NCI-H460 (cell line): ENCODE measurements at places on chromosomes 11 and 22. TPM values are rescaled to one million over a fixed set of nuclear protein-coding genes. Genes with fewer than 3 reads are reported as not detected.

DNA sequence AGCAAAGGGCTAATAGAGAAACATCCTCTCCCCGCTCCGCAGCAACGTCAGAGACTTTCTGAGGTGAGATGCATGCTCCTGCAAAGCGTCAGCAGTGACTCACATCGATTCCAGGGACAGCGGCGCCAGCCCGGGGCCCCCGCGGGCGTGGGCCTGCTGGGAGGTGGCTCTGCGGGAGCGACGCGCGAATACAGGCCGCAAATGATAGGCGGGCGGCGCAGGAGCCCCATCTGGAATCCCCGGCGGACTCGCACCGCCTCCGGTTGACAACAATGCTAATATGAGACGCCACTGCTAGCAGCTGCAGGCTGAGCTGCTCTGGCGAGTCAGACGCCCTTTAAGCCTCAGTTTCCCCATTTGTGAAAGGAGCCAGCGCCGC lies 557 bp downstream of the RANGAP1 start:
- peak; percentile 48 for DNase-seq

DNA sequence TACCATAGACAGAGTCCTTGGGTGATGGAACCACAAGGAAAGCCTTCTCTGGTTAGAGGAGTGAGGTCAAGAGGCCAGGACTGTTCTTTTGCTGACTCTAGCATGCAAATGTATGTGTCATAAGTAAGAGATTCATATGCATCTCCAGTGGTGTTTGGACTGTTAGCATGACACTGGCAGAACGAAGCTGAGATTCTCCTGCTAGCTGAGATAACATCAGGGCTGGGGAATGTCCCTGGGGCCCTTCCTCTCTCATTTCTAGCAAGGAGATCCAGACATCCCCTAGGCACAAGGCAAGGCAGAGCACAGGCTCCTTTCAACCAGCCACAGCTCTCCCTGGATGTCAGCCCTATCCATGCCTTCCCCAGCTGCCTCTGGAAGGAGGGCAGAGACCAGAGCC lies 711.3 kb downstream of the OPCML start:
- DNase-seq: no peak

- no peak for DNase-seq
Measured at GRCh38 chr22:36177160-36177559, 16.6 kb upstream of the APOL3 start.

SYT12 gene
- 0.32 and 0.52 TPM in 2 replicates for total RNA-seq

- DNase-seq: peak; percentile 8
Measured at GRCh38 chr22:38135133-38135706, 24.7 kb upstream of the BAIAP2L2 start.

DNA sequence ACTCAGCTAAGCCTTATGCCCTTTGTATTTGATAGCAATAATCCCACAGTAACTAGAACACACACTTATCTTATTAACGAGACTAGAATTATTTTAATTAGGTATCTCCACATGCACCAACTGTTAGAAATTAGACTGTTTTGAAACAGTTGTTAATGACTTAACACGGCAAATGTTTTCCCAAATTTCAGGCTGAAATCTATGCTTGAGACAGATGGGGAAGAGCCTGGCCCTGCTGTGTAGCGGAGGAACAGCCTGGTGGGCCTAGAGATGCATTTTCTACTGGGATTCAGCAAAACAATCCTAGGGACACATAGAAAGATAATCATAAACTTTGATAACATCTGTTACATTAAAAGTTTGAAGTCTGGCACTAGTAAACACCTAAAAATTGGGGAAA lies 273.4 kb downstream of the TTC28 start:
- DNase-seq: no peak

DNA sequence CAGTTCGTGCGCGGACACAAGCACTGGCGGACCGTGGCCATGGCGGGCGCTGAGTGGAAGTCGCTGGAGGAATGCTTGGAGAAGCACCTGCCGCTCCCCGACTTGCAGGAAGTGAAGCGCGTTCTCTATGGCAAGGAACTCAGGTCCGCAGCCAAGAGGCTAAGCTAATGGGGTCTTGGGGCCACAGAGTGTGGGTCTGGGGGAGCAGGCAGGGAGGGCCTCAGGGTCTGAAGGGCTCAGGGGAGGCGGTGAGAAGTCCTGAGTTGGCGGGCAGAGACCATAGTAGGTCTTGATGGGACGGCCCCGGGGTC lies 188 bp downstream of the UPB1 start:
- DNase-seq: no peak

MRGPRX4 gene
- total RNA-seq: not detected in 2 replicates

DNA sequence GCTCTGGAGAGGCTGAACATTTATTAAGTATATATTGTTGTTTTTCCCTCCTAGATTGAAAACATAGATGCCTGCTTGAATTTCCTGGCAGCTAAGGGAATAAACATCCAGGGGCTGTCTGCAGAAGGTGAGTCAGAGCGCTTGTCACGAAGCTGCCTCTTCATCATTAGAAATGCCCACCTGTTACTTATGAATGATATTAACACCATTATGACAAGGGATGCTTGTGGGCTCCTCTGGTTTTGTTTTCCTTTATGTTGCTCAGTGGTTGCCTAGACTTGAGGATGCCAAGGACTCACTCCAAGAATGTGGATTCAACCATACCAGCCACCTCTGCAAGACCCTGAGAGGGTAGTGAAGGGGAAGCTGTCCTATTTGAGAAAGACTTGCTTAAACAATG lies 156.2 kb downstream of the NAV2 start:
- DNase-seq: no peak

BAIAP2L2 gene
- not detected in 2 replicates for total RNA-seq

DNA sequence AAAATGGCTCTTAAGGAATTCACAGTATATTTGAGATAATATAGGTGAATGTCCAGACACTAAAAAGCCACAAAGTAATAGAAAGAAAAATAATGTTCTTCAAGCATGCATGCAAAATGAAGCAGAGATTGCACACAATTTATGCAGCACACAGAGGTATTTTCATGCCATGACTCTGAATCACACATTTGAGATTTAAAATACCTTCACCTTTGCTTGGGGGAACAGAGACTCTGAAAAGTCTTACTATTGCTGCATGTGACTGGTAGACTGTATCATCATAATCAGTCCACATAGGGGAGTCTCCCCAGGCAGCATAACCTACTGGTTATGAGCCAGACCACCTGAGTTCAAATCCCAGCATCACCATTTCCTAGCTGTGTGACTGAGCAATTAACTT lies 96.2 kb downstream of the RCN1 start:
- no peak for DNase-seq

DNA sequence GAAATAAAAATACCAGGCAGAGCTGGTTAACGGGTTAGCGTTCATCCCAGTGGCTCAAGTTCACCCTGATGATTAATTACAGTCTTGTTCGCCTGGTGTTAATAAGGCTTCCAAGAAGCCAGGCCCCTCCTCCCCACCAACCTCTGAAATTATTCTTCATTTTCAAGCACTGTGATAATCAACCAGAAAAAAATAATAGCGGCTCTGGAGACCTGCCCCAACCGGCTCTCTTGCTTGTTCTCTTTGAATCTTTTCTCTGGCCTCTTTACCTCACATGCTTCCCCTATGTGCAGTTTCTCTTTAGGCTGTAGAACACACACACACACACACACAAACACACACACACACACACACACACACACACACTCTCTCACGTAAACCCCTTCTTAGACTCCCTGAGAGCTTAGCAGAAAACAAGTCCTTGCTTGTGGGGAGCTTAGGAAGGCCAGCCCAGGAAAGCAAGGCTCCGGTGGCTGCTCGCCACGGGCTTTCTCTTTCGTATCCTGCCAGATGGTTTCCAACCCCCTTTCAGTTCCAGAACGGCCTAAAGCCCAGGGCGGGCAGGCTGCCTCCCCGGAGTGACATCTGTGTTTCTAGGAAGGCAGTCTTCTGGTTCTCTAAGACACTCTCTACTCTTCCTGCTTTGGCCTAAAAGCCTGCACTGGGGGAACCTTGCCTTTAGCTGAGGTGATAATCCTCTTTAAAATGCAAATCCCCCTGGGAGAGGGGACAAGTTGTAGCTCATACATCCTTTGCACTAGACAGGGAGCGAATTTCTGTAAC lies 106.4 kb upstream of the SESN3 start:
- no peak for DNase-seq

- DNase-seq: no peak
Measured at GRCh38 chr11:58070585-58070984, 39.8 kb downstream of the OR6Q1 start.

- no peak for DNase-seq
Measured at GRCh38 chr11:126339863-126340434, 15.5 kb upstream of the ST3GAL4 start.

UQCC3 gene
- total RNA-seq: 13.9 and 20.2 TPM in 2 replicates

DNA sequence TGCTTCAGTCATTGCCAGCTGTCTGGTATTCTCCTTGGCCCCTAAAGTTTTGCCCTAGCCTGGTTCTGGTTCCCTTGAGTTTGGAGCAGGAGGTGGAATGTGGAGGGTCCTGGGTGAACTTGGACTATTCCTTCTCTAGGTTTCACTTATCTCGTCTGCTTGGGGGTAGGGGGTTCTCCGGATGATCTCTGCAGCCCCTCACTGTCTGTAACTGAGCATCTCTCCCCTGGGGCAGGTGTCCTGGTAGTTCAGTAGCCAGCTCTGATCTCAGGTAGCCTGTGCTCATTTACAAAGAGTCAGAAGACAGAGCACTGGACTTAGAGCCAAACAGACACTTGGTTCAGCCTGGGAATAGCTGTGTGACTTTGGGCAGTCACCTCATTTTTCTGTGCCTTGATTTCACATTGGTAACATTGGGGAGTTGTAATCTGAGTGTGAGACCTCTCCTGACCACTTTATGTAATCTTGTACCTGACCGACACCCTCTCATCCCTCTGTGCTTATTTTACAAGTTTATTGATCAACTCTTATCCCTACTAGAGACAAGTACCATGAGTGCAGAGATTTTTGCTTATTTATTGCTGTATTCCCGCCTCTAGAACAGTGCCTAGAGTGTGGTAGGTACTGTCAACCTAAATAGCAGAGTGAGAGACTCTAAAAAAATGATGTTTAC lies 804 bp downstream of the CCDC134 start:
- no peak for DNase-seq

DNA sequence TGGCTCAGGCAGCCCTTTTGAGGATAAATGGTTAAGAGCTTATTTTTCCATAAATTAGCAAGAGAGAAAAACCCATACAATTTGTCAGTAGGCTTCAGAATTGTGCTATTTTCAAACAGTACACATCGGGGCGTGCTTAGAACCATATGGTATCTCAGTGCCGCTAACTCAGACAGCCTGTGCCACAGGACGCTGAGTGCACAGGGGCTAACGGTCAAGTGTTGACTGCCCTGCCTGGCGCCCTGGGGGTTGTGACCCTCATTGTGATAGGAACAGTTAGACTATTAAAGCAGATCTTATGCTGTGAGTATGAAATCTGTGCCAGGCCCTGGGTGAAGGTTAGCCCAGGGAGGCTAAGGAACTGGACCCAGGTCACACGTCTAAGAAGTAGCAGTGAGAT lies 1519.7 kb downstream of the BRD1 start:
- no peak for DNase-seq

MRPL23 gene
- total RNA-seq: 74.9 and 80.3 TPM in 2 replicates

SHANK3 gene
- 0.98 and 1.2 TPM in 2 replicates for total RNA-seq

MAPK8IP2 gene
- total RNA-seq: 0.06 and 0.15 TPM in 2 replicates

GRCh38 chr11:65662247-65662798 lies 393 bp downstream of the RELA start:
- DNase-seq: no peak

DNA sequence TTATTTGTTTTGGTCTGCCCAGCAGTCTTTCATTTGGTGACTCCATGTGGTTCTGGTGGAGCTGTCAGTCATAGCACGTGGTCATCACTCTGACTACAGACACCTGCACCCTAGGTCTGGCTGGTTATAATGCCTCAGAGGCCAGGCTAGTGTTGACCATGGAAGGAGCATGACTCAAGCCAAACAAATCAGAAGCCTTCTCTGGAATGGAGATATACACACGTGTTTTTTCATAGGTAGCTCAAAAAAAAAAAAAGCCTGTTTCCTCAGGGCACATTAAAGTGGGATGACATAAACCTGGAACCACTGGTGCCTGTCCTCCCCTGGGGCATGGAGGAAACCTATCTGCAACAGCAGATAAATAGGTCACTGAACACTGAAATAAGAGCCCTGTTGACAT lies 8.1 kb upstream of the PLAAT3 start:
- DNase-seq: no peak

HMOX1 gene
- total RNA-seq: 47.5 and 49.8 TPM in 2 replicates

GRCh38 chr11:114398303-114398920 lies 1.9 kb downstream of the C11orf71 start:
- no peak for DNase-seq

OR2AG1 gene
- not detected in 2 replicates for total RNA-seq

SESN3 gene
- total RNA-seq: 41.1 and 43.8 TPM in 2 replicates

DNA sequence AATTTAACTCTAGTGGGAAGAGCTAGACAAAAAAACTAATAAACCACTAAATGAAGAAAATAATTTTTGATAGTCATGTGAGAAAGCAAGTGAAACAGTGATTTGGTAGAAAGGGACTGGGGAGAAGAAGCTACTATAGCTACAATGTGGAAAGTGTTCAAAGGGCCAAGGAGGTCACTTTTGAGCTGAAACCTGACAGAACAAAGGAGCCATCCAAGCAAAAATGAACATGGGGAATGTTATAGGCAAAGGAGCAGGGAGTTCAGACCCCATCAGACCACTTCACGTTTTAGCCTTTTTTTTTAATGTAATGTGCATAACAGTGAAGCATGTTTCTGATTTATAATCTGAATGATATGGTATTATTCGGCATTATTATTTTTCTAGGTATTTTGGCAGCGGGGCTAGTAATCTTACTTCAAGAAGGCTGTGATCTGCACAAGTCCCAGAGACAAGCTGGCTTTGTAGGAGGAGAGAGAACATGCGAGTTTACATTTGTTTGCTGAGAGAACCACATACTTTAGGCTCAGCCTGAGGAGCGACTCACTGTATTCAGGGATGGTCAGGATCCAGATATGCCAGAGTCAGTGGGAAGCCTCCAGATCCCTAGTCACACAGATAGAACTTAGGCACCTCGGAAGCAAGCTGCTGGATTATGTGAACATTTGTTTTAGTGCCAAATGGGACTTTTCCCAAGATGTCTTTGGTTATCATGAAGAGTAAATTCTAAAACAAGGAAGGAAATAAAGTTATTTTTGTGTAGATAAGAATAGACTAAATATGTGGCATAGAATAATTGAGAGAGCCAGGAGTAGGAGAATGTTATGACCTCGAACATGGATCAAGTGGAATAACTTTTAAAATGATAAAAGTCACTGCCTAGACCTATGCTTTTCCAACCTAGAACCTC lies 118.6 kb downstream of the TRIM44 start:
- DNase-seq: no peak

DNA sequence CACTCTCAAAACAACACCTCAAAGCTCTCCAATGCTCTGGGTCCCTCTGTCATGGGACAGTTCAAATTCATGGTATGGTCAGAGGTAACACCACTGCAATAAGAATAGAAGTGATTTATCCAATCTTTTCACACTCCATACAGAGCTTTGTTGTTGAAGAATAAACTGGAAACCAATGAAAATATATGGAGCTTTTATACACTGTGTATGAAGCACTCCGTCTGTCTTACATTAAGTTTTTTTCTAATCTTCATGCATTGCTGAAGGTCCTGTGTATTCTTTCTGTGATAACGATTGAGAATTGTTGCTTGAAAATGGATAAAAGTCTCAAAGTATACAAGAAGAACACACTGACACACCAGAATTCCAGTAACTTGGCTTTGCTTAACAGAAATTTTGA lies 603.7 kb upstream of the LUZP2 start:
- DNase-seq: no peak

GRCh38 chr11:66489636-66490035 lies 9.4 kb downstream of the DPP3 start:
- DNase-seq: no peak

BRSK2 gene
- total RNA-seq: 3.1 and 4.2 TPM in 2 replicates

FAM83F gene
- 0.07 and 0.09 TPM in 2 replicates for total RNA-seq
